ENCODE measurements at places on chromosomes 5 and 9.

GRCh38 chr5:145531038-145531734 is 304.0 kb downstream of the PRELID2 start:
- DNase-seq: no peak

DNA sequence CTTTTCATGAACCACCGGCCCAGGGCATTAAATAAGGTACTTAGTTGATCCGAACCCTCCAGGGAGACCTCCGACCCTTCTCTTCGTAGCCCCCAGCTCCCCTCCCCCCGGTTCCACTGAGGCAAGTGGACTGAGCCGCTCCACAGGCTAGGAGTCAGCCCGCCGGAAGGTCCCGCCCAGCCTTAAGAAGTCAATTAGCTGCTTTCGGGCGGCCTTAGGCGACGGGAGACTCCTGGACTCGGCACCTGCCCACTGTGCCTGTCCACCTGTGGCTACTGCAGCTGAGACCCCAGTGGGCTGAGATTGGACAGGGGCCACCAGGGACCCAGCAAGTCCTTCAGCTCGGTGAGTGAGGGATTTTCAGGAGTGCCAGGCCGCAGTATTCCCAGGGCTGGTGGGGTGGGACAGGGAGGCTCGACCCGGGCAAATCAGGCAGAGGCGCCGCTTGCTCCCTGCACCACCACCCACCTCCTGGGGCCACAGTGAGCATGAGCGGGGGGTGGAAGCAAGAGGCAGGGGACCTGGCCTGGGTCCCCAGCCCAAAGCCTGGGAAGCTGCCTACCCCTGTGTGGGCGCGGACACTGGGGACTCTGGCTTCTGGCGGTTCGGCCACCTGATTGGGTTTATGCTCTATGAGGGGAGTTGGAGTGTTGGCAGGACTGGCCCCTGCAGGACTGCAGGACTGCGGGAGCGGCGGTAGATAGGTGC is 39.6 kb upstream of the SPATA31E1 start:
- no peak for DNase-seq

GRCh38 chr5:96703384-96703920 is 41.3 kb downstream of the CAST start:
- peak; percentile 88 for DNase-seq

DNA sequence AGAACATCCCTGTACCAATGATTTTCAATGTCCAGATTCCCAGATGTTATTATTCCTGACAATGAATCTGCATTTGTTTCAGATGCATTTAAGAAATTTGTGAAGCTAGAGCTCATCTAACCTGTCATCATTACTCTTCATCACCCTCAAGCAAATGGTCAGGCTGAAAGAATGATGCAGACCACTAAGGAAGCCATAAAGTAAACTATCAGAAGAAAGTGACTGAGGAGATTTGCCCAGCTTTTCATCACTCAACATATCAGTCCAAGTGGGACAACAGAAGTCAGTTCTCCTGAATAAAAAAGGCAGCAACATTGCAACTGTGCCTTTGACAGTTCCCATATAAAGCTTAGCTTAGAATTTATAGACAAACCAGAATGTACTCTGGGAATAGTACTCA is 419.9 kb downstream of the PDE4D start:
- DNase-seq: no peak

GRCh38 chr9:110048403-110048975 is 159.5 kb downstream of the C9orf152 start:
- DNase-seq: peak; percentile 86

Data from activated naive CD4-positive, alpha-beta T cell treated with anti-CD3 and anti-CD28 coated beads for 36 hours (primary cell).